Germinal center (tissue), 1 donor: ENCODE measurements at places on chromosomes 6 and 20.

- DNase-seq: no peak
Measured at GRCh38 chr20:7985916-7986315, 33.6 kb downstream of the TMX4 start.

GRCh38 chr6:47519279-47519678 lies 41.7 kb downstream of the CD2AP start:
- DNase-seq: no peak

DNA sequence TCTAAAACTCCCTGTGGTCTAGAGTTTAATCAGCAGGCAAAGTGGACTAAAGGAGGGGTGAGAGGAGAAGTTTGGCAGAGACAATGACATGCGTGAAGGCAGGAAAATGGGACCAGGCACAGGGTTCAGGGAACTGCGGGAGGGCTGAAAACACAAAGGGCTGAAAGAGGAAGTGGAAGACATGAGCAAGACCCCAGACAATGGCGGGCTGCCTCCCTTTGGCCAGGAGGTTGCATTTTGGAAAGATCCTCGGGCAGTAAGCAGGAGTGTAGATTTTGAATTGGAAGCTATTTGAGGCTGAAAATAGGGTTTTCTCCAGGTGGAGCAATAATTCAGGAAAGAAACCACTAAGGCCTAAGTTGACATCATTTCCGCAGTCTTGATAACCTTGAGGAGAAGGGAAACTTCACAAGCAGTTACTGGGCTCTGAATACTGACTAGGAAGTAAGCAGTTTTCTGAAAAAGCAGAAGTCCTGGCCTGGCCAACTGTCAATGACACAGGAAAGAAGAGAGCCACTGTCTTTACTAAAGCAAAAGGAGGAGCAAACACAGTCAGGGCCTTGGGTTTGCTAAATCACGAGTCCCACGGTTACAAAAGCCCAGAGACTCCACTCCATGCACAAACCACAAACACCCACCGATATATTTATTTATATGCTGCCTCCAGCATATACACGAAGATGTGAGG lies 3.4 kb downstream of the LY86 start:
- peak; percentile 40 for DNase-seq

GRCh38 chr6:166467436-166468000 lies 84.8 kb upstream of the MPC1 start:
- no peak for DNase-seq

- no peak for DNase-seq
Measured at GRCh38 chr6:119728935-119729334, 379.4 kb upstream of the MAN1A1 start.

- no peak for DNase-seq
Measured at GRCh38 chr6:164612751-164613150, 696.7 kb downstream of the C6orf118 start.

DNA sequence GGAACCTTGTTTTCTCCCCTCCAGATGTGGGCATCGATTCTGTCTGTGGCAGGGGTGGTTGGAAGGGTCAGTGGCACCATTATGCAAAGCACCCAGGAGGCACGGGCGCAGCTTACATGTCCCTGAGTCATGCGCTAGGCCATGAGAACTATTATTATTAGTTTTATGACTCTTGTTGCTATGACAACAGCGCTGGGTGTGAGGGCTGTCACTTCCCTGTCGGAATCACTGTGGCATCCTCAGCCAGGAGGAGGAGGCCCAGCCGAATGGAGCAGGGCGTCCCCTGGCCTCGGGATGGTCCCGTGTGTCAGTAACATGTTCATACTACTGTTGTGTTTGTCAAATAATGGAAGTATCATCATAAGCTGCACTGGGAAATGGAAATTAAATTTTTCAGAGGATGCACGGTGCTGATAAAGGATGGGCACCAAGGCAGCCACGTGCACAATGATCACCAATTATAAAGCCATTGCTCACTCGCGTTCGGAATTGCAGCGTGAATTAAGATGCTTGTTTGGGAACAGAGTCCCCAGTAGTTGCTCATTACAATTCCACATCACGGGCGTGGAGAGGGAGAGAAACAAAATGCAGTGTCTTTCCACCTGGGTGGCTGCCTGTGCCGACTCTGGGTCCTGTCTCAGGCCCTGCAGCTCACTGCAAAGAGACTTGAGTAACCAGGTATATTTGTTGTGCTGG lies 247.9 kb downstream of the CDH4 start:
- no peak for DNase-seq

GRCh38 chr6:151553416-151554165 lies 59.8 kb downstream of the CCDC170 start:
- DNase-seq: no peak

DNA sequence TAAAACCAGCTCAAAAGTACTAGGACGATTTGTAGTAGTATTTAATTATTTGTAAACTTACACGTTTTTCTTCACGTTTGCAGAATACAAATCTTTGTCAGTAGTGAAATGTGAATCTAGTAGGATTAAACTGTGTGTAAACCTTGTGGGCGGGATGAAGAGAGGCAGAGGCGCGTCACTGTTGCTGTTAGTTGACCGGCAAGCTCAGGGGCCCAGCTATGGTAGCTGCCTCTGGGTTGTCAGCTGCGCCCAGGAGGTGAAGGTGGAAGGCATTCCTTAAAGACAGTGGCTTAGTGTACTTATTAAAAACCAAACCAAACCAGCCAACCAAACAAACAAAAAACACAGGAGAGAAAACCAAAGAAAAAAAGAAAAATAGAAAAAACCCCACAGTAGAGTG lies 69.6 kb downstream of the IGF2R start:
- DNase-seq: no peak

GRCh38 chr6:2665146-2666070 lies 85.3 kb downstream of the MYLK4 start:
- DNase-seq: no peak
